ENCODE measurements at places on chromosomes 13 and 19.

DNA sequence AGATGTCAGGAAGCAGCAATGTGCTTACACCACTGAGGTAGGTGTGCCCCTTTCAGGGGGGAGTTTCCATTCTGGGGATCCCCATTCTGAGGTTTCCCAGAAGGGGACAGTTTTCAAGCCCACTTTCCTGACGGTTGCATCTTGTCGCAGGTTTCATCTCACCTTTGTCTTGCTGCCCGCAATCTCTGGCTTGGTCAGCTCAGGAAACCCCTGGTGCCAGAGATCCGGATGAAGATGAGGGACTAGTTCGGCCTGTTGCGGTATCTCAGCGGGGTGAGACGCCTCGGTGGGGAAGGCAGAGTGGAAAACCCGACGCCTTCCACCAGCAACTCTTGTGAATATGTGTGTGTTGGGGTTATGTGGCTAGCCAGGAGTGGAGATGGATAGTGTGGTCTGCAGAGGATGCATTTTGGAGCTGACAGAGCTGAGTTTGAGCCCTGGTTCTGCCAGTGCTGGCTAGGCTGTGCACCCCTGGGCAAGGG lies 13.1 kb downstream of the TNFSF9 start:
- DNase-seq: no peak

- DNase-seq: no peak
These were observed 11.3 kb downstream of the KHSRP start for GRCh38 chr19:6413291-6413690.

GRCh38 chr19:31377736-31378135 lies 28.5 kb upstream of the TSHZ3 start:
- no peak for DNase-seq

DNA sequence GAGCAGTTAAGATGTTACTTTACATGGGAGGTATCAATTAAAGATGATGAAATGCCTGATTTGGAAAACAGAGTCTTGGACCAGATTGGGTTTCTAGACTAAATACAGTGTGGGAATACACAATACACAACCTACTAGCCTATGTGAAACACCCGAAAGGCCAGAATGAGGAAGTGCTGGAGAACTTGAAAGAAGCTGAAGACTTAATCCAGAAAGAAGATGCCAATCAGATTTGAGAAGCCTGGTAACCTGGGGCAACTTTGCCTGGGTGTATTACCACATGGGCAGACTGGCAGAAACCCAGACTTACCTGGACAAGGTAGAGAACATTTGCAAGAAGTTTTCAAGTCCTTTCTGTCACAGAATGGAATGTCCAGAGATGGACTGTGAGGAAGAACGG lies 43.2 kb downstream of the N4BP2L1 start:
- DNase-seq: no peak

All from activated T-cell treated with anti-CD3 and anti-CD28 coated beads, Interleukin-2, amount 50 U/mL, for 4 hours (primary cell).